Iris pigment epithelial cell (primary cell): ENCODE measurements at places on chromosomes 12 and 14.
A peak's percentile ranks its signal among the peaks of the same experiment; 100 is the strongest.

GRCh38 chr12:67915335-67915851, 73.9 kb upstream of the IFNG-AS1 start:
- DNase-seq = no peak

DNA sequence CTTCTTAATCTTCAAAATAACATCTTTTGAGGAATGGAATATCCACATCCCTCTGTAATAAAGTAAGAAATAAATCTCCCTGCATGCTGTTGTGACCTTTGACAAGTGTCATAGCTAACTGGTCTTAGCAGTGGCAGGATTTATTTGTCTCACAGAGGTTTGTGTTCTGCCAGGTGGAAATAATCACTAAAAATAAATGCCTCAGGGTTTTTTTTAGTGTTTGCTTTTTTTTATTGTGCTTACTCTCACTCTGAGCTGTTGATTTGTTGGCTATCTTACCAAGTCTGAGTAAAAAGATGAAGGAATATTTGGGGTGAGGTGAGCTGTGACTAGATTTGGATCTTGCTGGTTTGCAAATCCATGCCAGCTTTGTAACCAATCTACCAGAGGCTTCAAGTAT, 285.4 kb downstream of the ALG10B start:
- DNase-seq = no peak

DNA sequence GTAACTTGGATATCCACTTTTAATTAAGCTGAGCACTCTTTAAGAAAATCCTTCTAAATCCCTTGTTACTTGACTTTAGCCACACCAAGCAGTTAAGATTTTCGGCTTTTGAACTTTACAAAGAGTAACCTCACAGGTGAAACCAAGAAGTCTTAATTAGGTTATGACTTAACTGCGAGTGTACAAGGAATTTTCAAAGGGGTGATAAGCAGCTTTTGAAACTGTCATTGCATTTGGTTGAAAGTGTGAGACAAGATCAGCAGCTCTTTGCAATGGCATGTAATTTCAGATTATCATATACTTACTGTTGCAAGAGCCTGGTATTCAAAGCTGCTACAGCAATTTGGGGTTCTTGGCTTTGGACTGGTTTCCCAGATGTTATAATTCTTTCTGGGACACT, 137.5 kb downstream of the TMEM117 start:
- no peak for DNase-seq

DNA sequence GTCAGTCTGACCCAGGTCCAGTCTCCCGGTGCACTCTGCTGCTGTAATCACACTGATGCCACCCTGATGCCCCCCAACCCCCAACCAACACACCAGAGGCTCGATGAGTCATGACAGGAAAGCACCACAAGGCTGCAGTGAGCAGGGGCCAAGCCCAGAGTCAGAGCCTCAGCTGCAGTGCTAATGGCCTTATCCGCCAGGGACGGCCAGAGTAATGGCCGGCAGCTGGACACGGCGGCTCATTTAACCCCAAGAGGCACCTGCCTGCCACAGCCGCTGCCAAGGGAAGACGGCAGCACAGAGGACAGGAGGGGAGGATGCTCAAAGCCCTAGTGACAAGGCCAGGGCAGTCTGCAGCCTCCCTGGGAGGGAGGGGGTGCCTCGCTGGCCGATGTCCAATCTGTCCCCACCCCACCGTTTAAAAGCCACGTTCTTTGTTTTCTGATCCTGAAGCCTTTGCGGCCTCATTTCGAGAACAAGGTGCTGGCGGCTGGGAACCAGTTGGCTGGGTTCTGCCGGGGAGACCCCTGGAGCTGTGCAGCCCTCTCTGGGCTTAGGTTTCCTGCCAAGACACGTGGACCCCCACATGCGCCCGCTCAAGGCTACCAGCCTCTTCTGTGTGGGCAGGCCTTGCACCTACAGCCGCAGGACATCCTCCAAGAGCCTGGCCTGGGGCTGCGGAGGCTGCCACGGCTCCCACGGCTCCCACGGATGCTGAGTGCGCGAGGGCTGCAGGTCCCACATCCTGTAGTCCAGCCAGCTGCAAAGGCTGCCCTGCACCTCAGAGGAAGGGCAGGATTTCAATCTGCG, 13.1 kb downstream of the CCDC85C start:
- DNase-seq = peak; percentile 51

DNA sequence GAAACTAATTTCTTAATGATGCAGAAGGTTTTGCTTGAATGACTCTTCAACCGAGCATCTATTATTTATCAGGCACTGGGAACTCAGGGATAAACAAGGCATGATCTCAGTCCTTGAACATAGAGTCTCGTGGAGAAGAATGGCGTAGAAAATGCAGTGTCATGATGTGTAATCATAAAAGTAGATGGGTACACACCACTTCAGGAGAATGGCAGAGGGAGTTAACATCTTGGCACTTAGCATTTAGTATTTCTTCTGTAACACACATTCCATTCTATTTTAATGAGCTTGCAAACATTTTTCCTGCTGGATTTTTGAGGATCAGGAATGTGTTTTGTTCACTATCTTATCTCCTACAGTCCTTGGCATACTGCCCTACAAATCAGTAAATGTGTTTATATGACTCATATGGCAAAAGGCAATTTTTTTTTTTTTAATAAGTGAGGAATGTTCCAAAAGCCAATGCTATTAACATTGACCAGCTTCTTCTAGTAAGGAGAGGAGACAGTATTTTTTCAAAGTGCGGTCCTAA, 3.8 kb downstream of the TXNRD1 start:
- peak; percentile 97 for DNase-seq

DNA sequence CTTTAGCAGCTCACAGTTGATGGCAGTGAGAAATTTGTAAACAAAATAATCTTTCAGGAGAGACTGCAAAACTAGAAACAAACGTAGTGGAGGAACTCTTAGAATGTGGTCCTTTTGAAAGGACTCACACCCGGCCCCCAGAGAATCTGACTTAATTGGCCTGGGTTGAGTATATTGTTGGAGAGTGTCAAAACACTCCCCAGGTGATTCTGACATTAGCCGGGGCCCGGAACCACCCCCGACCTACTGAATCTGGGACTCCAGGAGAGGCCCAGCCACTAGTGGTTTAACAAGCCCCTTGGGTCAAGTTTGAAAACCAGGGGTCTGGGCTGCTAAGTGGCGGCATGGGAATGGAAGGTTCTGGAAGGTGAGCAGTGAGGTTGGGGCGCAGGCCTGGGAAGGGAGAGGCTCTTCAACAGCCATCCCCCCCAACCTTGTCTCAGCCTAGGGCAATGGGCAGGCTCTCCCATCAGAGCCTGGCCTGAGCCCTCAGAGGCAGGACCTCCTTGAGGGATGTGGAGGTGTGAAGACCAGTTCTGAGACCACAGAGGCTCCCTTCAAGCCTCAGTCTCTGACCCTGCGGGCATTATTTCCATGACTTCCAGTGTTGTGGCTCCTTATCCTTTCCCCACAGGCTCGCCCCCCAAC, 1.1 kb upstream of the ELK3 start:
- no peak for DNase-seq

DNA sequence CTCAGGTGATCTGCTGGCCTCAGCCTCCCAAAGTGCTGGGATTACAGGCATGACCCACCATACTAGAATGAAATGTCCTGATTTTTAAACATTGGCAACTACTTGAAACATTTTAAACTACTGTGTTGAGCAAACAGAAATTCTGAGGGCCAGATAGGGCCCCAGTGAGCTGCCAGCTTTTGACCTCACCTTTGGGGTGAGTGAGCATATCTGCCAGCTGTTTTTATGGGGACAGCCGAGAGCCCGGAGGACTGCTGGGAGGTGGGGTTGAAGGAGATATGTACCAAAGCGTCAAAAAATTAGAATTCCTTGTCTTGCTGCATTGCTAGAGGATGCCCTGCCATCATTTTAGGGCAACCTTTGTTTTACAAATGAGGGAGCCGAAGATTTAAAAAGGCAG, 2.7 kb downstream of the GSTZ1 start:
- no peak for DNase-seq

- peak; percentile 52 for DNase-seq
Observed at GRCh38 chr12:94648578-94648977, 1.8 kb downstream of the TMCC3 start.

- DNase-seq = peak; percentile 54
Observed at GRCh38 chr14:75141967-75142366, 15.1 kb upstream of the NEK9 start.

DNA sequence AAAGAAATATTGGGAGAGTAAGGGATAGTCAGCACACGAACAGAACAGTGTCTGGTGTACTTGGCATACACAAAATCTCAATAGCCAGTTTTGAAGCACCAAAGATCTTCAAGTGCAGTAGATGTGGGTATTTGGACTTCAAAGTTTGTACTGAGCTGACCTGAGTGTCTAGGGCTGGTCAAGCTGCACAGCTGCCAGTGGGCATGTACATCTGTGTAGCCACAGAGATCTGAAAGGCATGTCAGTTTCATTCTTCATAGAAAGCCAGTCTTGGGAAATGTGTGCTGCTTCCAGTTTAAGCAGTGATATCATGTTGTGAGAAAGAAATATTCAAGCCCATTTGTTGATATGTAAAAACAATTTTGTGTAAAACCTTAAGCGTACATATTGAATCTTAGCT, 279.0 kb upstream of the SYT10 start:
- DNase-seq = no peak
